ENCODE measurements at places on chromosomes 4 and X. TPM values are rescaled to one million over a fixed set of nuclear protein-coding genes. Genes with fewer than 3 reads are reported as not detected.

DNA sequence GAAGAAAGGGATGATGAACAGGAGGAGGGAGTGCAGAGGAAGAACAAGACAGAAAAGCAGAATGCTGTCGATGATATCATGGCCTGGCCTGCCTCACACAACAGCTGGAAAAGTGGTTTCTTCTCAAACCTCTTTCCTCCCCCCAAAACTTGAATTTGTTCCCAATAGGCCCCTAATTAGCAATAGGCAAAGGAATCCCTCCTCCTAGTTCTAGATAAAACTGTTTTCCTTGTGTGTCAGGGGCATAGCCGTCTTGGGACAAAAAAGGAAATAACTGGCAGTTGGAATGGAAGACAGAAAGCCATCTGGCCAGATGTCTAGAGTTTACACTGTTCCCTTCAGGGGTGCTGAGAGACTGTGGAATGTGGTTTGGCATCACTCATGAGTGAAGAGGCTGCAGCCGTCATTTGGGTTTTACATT lies 177.8 kb upstream of the C1QTNF7 start:
- DNase-seq, result peak; percentile 65

- DNase-seq, result no peak
These were observed 10.1 kb upstream of the MAP7D3 start for GRCh38 chrX:136261321-136261720.

DNA sequence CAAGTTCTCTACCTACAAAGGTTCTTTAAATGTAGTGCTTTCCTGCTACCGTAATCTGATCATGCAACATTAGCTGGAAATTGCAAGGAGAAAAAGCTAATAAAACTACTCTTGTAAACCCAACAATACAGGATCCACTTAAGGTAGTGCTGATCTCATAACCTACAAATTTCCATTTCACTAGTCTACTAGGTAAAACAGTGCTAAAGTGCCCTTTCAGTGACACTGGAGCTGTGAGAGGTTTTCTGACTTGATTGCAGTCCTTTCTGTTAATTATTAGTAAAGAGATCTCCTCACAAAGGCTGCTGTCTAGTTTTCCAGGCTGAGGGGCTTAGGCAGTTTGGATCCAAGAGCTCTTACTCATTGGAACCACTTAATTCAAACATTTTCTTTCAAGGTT lies 1118.7 kb downstream of the SH3BGRL start:
- DNase-seq, result no peak

DNA sequence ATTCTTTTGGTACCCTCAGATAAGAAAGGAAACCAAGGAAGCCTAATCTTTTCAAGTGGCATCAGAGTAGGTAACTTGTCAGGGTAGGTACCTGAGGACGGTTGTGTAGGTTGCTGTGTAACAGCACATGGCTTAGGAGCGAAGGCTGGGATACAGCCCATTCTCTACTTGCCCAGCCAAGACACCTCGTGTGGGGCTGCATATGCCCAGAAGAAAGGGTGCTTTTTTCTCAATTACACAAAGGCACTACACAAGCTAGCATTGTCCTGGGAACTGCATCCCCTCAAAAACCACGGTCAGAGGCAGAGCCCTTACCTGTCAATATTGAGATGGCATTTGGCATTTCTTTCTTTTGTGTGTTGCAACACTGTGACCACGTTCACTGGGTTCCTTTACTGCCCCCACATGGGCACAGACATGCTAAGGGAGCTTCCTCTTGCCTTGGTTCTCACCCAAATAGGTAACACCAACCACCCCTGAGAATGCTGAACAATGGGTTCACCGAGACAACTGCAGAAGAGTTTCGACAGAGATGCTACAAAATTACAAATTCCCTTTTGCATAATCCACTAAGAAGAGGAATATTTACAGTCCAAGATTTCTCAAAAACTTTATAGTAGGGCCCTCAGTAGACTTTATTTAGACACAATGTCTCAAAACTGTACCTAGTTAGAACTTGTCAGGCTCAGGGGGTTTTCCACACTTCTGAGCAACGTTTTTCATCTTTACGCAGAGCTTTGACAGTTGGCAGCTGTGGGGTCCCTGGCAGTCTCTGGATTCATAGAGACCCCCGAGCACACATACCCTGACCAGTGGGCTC lies 35.8 kb upstream of the TNIP3 start:
- no peak for DNase-seq

DNA sequence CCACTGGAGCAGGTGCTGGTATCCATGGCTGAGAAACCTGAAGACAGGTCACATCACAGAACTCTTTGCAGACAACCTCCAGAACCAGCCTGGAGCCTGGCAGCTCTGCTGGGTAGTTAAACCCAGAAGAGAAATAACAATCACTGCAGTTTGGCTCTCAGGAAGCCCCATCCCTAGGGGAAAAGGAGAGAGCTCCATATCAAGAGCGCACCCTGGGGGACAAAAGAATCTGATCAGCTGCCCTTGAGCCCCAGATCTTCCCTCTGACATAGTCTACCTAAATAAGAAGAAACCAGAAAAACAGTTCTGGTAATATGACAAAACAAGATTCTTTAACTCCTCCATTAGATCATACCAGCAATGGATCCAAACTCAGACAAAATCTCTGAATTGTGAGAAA lies 823.2 kb upstream of the FRG1 start:
- DNase-seq, result no peak

DNA sequence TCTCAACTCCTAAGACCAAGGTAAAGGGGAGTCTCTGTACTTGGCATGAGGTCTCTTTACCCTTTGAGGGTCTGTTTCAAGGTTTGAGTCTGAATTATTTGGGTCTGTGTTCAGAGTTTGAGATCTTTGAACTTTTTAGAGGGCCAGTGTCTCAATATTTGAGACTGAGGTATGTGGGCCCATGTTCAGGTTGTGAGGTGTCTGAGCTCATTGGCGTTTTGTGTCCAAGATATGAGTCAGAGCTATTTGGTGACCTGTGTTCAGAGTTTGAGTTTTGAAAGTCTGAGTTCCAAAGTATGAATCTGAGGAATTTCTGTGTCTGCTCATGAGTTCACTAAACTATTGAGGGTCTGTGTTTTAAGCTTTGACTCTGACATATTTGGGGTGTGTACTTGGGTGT lies 36.7 kb upstream of the PAGE4 start:
- DNase-seq, result no peak

- DNase-seq, result no peak
These were observed 8.8 kb downstream of the GPRIN3 start for GRCh38 chr4:89298788-89299152.

DNA sequence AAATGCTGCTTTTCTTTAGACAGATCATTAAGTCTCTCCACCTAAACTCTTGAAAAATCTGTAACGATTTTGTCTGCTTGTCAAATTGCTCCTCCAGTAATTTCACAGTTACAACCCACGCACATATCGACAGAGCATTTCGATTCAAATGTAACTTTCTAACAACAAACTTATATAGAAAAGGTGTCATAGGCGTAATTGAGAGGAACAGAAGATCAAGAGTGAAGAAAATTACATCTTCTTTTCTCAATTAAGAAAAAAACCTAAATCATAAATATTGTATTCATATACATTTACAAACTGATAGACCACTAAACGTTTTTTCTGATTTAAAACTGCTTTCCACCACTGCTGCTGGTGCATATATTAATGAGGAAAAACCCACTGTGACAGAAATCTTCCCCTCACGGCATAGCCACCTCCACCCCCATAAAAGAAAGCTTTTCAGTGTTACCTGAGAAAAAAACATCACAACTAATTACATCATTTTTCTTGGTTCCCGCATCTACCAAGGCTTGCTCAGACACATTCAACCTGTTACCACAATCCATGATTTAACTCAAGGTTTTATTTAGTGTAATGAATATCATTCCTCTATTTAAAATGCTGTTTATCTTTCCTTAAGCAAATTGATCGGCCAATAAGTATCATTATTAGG lies 1.9 kb downstream of the GPM6A start:
- DNase-seq, result no peak

GRCh38 chrX:25599061-25599460 lies 539.1 kb upstream of the MAGEB18 start:
- DNase-seq, result no peak

DNA sequence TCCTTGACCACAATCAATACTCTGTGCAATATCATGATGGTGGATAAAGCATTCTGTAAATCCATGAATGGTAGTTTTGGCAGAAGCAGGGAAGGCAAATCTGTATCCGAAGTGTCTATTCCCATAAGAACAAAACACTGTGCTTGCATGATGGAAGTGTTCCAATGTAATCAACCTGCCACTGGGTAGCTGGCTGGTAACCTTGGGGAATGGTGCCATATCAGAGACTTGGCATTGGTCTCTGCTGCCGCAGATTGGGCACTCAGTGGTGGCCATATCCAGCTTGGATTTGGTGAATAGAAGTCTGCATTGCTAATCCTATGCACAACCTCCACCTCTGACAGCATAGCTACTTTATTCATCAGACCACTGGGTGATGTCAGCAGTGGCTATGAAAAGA lies 114.3 kb upstream of the EMCN start:
- DNase-seq, result no peak

GRCh38 chr4:112889199-112889598 lies 160.3 kb upstream of the ANK2 start:
- DNase-seq, result no peak

GRCh38 chr4:70778888-70779422 lies 57.2 kb downstream of the RUFY3 start:
- no peak for DNase-seq

ANKRD50 gene
- total RNA-seq, result 5.4 TPM

PAGE5 gene
- total RNA-seq, result not detected

TLR2 gene
- 4.0 TPM for total RNA-seq

MAGED4B gene
- 0.92 TPM for total RNA-seq

HPGD gene
- total RNA-seq, result 1.1 TPM

SORCS2 gene
- 1.5 TPM for total RNA-seq
